ENCODE measurements at places on chromosomes 7 and 10.

GRCh38 chr7:98414205-98414900, 13.5 kb upstream of the BAIAP2L1 start:
- no peak for DNase-seq

DNA sequence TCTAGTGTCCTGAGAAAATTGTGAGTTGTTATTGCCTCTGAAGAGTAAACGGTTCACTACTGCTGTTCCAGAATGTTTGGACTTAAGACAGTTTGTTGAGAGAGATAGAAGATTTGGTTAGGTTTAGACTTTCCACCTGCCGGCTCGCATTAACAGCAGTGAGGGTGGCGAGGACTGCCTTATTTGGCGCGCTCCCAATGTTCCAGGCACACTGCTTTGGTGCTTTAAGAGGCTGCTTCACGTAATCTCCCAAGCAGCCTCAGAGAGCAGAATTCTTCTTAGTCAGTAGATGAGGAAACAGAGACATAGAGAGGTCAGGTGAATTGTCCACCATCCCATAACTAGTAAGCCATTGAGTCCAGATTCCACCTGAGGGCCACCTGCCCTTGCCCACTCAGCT, 41.1 kb downstream of the GLRX3 start:
- DNase-seq, result no peak

GRCh38 chr7:32891043-32891799, at the start of gene KBTBD2:
Gene KBTBD2 (minus strand): TSS chr7:32891760. CDS start chr7:32879604, 12,156 bp downstream.
- DNase-seq, result peak; percentile 91

DNA sequence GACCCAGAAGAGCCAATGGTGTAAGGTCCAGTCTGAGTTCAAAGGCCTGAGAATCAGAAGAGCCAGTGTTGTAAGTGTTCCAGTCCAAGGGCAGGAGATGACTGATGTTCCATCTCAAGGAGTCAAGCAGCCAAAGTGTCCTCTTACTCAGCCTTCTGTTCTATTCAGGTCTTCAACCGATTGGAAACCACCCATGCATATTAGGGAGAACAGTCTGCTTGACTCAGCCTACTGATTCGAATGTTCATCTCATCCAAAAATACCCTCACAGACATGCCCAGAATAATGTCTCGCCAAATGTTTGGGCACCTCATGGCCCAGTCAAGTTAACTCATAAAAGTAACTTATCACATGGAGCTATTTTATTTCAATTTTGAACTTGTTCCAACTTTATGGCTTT, 2.9 kb upstream of the WDFY4 start:
- DNase-seq, result no peak

- DNase-seq, result no peak
Measured at GRCh38 chr10:14820775-14821154, 17.1 kb downstream of the CDNF start.

- DNase-seq, result peak; percentile 89
Measured at GRCh38 chr7:47361746-47362215, 220.1 kb downstream of the TNS3 start.

DNA sequence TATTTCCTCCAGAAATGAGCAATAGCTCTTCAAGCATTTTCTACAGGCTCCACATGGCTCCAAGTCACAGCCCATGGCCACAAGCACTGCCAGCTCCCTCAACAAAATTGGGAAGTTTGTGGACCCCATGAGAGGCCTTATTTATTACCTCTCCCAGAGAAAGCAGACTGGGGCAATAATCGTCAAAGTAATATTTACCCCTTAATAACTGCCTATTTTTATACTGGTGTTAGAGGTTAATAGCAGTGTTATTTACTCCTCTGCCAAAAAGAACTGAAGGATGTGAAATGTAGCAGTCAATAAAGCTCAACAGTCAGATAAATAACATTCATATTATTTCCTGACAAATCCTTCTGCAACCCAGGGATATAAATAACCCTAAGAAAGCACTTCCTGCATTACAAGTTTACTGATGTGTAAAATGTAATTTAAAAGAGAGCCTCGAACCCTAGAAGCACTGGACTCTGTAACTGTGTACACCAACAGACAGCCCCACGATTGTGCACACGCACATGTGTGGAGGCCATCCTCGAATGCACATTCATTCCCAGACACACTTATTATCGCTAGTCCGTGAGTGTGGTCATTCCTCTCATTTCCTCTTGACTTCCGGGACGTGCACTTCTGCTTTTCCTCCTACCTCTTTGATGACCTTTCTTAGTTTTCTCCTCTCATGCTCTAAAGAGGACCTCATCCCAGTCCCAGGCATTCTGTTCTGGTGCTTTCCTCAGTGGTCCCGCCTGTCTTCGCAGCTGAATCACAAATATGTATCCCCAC, 157.4 kb downstream of the EVX1 start:
- DNase-seq, result no peak

GRCh38 chr10:90718182-90718581, 139.7 kb downstream of the HTR7 start:
- DNase-seq, result peak; percentile 23

DNA sequence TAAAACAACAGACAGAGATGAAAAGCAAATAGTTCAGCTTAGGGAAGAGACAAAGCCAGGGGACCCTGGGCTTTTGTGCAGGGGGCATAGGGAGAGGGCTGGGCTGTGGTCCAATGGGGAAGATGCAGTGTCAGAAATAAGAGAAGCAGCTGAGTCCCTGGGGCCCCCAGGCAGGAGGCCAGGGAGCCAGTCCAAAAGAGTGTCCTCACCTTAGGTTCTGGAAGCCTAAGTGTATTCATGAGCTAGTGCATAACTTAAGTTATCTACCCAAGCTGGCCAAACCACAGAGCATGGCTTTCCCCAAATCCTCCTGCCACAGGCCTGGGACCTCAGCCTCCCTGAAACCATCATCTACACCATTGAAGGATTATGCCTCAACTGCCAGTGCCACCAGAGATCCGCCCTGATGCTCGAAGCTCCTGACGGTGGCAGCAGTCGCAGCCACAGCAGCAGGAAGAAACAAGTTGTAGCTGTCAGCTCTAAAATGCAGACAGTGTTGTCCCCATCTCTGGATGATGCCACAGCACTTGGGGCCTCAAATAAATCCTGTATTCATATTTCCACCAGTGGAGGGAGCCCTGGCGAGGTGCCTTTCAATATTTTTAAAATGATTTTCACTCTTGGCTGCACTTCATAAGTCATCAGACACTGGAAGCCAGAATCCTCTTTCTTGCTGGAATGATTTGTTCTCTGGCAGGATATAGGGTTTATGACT, 574.6 kb downstream of the GRID1 start:
- peak; percentile 3 for DNase-seq

GRCh38 chr7:140915935-140916555, 8.7 kb downstream of the BRAF start:
- no peak for DNase-seq

- no peak for DNase-seq
Measured at GRCh38 chr7:27840760-27841364, 100.9 kb downstream of the TAX1BP1 start.

GRCh38 chr7:43572516-43573049, 10.3 kb upstream of the STK17A start:
- peak; percentile 100 for DNase-seq

DNA sequence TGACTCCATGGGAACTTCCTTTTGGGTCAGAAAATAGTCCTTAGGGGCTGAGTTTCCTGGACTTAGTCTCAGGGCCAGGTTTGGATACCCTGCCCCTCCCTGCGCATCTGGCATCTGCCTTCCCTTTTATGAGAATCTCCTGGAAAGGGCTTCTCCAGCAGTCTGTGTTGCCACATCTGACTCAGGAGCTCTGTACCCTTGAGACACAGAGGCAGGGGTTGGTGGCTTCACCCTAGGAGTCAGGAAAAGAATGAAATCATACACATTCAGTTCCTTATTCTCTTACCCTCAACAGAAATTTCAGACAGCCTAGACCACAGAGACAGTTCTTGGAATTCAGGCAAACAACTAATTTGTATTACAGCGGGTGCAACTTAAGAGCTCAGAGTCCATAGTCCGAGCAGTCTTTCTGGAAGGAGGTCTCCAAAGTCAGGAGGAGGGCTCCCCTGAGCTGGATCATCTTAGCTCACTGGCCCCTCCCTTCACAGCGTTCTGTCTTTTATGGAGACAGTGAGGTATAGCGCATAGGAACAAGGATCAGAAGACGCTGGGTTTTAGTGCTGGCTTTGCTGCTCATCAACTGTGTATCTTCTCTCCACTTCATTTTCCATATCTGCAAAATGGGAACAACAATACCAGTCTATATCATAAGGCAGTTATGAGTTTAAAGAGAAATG, 3.0 kb upstream of the PLAU start:
- peak; percentile 57 for DNase-seq

DNA sequence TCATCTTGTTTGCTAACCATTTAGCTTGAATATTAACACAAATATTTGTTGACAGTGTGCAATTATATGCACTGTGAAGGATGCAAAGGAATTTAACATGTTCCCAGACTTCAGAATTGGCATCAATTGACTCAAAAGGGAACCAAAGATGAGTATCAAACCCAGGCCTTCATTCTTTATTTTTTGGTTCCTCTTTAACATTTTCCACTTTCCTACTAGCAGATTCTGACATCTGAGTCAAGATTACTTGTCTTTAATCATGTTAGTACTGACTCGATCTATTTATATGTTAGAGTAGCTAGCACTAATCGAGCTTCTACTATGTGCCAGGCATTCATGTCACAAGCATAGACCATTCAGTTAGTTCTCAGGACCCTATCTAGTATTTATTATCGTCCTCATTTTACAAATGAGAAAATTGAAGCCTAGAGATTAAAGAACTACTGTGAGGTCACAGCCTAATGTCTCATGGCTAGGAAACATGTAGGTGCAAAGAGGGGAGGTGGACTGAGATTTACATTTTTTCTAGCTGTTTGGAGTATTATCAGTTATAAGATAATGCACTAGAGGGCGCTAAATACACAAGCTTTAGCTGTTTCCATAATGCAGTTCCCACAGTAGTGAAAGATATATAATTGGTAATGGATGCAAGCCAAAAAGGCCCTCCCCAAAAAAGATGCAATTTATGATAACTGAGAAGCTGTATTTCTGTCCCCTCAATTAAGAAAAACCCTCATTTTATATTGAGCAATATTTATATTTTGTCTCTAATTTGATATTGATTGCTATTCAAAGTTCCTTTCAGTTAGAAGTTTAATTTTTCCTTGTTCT, 32.9 kb upstream of the KMT2E start:
- peak; percentile 74 for DNase-seq

- DNase-seq, result peak; percentile 1
Measured at GRCh38 chr10:105398202-105398601, 757.1 kb downstream of the SORCS3 start.

DNA sequence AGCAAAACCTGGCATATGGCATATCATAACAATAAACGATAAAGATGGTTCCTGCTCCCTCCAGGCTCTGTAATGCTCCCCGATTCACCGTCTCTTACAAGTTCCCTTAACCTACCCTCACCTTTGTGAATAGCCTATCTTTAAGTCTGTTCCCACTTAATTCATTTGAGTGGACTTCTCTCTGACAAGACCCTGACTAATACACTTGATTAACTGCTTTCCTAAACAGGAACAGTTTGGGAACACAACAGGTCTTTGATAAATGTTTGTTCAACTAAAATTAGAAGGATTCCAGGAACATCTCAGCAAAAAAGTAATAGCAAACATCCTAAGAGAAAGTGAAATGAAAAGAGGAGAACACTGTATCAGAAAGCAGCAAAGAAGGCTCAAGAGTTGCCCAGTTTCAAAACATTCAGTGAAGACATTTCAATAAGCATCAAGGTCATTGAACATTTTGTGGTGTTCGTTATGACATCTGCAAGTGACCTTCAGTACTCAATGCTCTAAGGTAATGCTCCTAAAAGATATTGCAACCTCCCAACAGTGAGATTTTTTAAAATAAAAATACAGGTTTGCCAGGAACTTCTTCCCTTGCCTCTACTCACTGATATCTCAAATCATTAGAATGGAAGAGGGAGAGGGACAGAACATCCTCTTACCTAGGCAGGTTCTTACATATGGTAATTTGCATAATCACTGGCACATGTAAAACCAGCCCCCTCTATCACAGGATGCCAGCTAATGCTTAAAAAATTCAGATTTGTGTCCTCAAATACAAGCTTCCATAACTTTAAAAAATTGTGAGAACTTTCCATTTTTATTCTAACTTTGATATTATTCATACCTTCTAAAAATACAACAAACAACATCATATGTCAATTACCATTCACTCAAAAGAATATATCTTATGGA, 11.4 kb upstream of the ARHGAP12 start:
- DNase-seq, result no peak

DNA sequence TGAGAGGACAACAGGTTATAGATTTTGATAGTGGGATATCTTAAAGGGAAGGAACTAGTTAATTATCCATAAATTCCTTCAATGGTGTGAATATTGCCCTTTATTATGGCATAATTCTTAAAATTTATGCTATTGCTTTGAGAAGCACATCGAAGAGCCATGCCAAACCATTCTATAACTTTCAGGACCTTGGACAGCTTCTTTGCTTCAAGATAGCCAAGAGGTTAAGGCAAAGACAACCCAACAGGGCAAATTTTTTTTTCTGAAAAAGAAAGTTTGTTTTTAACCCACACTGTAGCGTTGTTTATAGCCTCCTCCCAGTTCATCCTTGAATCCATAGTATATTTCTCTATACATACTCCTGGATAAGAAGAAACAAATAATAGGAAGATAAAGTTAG, 103.2 kb downstream of the NRG3 start:
- DNase-seq, result peak; percentile 69

DNA sequence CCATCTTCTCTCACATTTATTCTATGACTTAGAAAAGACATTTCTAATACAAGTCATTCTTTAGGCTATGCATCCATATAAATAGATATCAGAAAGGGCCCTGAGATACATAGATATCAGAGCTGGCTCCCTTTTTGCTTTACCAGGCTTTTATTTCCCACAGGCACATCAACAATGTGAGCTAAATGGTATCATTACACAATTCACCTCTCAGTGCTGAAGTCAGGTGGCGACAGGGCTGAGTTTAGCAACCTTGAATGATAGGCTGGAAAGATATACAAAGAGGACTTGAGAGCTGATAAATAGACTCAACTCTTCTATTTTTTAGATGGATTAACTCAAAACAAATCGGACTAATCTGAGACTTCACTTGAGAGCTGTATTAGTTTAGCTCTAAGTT, 189.2 kb upstream of the COL1A2 start:
- DNase-seq, result peak; percentile 27

DNA sequence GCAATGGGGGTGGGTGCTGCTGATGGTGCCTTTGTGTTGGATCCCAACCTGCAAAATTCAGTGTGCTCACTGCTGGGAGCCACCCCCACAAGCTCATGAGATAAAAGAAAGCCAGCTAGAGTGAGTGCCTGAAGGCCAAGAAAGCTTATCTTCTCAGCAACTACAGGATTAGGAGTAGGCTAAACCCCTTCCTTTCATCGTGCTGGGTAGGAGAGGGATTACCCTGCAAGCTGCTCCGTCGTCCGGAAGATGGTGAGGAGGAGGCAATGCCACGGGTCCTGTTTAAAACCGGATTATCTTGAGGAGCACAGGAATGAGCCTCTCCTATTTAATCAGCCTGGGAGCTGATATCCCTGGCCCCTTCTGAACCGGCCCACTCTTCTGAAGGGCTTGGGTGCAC, 258.0 kb downstream of the GALNT17 start:
- no peak for DNase-seq

DNA sequence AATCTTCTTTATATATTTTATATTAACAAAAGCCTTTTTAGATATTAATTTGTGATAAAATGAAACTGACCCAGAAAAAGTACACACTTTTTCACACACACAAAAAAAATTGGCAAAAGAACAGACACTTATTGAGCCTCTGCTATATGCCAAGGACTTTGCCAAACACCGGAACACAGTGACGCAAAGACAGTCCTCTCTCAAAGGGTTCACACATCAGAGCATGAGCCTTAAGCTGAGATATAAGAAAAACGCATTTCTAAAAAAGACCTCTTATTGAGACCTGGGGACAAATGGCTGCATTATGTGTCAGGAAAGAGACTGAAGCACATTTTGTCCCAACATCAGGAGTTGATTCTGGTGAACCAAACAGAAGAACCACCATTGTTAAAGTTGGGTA, 24.0 kb upstream of the ABCB4 start:
- DNase-seq, result no peak
